Immature natural killer cell (primary cell): ENCODE measurements at places on chromosomes 12 and 14.
A peak's percentile ranks its signal among the peaks of the same experiment; 100 is the strongest.

GRCh38 chr12:30870491-30871265 is 55.9 kb upstream of the TSPAN11 start:
- DNase-seq = no peak

DNA sequence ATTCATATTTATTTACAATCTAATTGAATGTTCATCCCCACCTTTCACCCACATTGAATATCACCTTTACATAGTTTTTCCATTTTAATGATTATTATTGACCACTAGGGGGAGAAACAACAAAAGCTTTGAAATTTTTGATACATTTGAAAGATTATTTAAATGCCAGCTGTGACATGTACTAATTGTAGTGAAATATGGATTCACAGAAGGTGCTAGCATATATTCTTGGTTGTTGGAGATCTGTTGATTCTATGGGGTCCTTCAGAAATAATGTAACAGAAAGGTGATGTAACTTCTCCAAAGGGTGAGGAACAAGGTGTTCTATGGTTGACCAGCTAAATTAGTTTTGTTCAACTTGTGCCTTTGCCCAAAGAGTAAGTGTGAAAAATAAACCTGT is 22.4 kb upstream of the GPR33 start:
- no peak for DNase-seq

- DNase-seq = no peak
Observed at GRCh38 chr12:132282950-132283771, 46.2 kb downstream of the GALNT9 start.

- no peak for DNase-seq
Observed at GRCh38 chr12:6059221-6059620, 65.2 kb downstream of the VWF start.

DNA sequence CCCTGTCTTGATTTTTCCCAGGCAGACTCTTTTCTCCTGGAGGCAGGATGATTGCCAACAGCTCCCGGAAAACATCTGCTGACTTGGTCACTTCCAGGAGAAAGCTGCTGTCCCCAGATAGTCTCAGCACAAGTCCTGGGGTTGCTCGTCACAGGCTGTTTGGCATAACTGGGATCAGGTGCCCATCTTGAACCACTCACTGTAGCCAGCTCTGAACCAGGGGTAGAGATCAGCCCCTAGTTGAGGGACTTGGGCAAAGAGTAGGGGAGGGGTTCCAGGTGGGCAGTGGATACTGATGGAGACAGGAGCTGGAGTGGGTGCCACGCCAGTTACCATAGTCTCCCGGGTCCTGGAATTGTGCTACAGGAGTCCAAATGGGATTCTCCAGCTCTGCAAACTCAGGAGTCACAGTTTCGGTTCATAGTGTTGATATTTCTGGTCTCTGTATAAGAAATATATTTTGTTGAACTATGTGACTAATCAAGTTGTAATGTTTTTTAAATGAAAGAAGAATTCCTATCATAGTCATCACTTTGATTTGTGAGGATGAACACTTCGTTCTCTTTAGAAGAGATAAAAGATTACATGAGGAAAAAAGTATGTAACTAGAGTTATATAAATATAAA is 1154.5 kb downstream of the AACS start:
- DNase-seq = no peak

GRCh38 chr14:68879321-68879781 is 86.5 kb upstream of the ZFP36L1 start:
- DNase-seq = no peak

- DNase-seq = no peak
Observed at GRCh38 chr14:64801046-64801445, 78.7 kb downstream of the SPTB start.

- no peak for DNase-seq
Observed at GRCh38 chr12:121364683-121365121, 12.5 kb upstream of the ANAPC5 start.

DNA sequence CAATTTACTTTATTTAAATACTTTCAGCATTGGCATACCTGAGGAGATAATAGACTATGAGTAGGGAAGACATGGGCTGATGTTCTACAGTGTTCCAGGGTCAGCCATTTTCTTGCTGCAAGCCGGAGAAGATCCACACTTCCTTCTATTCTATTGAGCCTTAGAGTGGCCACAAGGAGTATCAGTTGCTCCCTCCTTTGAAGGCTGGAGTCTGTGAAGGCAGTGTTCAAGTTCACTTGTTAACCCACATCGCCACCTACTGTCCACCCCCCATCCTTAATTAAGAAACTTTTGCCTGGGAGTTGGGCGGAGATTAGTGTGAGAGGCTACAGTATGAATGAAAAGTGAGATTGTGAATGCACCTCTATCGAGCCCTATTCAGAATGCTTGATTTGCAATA is 666.6 kb downstream of the NRXN3 start:
- DNase-seq = no peak

DNA sequence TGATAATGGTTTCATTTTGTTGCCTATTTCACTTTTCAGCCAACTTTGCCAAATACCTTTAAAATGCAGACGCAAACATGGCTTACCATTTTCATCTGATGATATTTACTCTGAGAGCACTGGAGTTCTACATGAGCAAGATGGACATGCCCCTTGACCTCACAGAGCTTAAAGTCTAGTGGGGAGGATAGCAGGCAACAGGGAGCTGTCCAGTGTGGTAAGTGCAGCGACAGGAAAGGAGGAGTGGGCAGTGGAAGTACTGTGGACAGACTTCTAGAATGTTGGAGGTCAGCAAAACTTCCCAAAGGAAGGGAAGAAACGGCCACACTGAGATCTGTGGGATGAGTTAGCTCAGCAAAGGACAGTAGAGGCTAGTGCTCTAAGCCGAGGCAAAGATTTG is 25.3 kb downstream of the LRIG3 start:
- DNase-seq = no peak

- DNase-seq = no peak
Observed at GRCh38 chr12:78185109-78185508, 354.4 kb downstream of the NAV3 start.

- DNase-seq = no peak
Observed at GRCh38 chr12:84157170-84157569, 755.4 kb downstream of the SLC6A15 start.

GRCh38 chr14:103450416-103450815 is 65.2 kb downstream of the MARK3 start:
- no peak for DNase-seq

DNA sequence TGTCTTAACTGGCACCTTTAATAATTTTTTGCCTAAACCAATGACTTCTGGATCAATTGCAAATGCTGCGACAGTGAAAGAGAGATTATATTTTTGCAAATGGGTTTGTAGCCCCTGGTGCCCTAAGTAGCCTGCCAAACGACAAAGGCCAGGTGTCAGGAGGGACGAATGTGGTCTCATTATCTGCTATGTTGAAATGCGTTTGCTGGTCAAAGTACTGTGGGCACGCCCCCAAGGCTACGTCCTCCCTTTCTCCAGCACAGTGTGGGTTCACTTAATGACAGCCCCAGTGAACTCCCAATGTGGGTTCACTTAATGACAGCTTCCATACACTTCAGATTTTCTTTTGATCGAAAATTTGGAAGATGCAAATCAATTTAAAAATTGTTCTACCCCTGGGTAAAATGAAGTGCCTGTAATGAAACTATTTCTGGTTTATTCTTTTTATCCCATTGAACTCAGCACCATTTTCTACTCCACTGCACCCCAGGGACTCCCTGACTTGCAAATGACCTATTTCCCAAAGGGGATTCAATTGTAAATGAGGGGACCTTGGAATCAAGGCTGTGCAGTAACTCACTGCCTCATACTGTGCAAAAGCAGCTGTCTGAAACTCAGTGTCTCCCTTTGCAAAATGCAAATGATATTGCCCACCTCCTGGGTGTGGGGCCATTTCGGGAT is 1.4 kb downstream of the SERPINA11 start:
- DNase-seq = no peak

DNA sequence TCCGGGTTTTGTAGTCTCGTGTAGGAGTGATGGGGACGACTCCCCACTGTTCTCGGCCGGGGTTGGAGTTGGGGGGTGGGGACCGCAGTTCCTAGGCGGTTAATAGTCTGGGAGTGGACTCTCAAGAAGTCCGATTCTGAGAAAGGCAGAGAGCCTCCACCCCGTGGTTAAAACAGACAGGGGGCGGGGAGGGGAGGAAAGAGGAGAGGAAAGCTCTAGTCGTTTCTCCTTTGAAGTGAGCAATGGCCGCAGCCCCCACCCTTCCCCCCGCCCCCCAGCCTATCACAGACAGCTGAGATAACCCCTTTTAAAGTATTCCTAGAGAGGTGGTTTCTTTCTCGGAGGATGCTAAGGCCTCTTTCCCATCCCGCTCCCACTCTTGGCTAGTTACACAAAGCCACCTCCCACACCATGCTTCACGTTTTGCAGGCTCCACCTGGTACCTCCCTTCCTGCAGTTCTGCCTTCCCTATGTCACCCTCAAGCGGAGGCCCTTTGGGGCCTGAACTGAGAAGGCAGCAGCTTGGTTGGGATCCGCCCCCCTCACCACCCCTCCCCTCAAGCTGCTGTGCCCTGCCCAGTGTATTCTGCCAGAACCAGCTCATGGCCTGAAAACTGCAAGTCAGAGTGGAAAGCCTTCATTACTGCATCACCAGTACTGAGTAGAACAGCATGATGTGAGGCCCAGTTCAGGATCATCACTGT is 853 bp downstream of the USP5 start:
- no peak for DNase-seq

DNA sequence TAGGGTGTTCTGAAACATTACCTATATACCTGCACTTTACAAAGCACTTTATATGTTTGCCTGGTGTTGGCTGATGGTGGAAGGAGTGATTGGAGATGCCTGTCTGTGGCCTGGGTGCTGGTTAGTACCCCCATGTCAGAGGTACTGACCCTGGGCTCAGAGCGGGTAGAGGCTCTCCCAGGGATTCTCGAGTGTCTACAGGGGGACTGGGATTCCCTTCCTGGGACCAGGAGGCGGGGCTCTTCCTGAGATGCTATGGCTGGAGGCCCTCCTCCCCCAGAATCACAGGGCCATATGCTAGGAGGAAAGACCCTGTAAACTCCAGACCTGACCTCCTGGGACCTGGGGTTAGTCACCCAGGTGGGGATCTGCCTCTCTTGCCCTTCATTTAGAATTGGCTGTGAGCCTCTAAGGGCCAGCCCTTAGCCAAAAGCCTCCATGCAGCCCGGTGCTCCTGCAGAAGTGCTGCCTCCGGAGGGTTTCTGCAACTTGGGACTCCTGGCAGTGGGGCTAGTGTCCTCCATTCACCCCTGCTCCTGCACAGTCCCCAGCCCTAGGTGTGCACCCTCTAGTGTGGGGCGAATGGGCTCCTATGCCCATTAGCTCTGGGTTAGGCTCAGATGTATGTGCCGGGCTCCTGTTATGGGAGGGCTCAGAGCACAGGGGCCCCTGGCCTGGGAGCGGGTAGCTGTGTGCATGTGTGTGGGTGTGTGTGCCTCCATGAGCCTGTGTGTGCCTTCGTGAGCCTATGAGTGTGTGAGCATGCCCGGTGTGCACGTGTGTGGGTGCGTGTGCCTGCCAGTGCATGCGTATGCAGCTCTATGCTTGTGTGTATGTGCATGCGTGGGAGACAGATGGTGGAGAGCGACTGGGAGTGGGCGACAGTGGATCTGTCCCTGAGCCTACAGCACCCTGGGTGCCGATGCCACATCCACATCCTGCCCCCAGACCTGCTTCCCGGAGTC is 36.6 kb downstream of the RTL1 start:
- no peak for DNase-seq

DNA sequence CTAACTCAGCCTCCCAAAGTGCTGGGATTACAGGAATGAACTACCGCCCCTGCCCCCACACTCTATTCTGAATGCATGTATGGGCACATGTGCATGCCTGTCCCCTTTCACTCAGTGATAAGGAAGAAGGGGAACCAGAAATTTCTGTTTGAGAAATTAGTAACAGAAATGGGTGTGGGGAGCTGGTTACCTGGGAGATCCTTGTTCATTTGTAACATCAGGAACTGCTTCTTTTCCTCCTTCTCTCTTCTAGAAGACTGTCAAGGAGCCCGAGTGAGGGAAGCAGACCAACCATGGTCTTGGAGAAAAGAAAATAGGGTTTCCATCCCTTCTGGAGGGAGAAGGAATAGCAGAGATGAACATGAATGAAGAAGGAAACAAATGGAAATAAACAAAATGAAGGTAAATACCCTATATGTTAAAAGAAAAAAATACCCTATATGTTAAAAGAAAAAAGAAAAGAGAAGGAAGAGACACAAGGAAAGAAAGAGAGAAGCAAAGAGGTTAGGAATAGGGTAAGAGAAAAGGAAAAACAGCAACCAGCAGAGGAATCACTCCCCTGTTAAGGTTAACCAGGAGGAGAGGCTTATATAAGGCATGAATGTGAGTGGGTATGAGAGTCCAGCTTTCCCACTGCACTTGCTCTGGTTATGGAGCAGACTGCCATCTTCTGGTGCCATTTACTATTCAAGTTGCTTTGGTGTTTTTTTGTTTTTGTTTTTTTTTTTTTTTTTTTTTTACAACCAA is 3.3 kb downstream of the PPP1R3E start:
- DNase-seq = peak; percentile 27

- no peak for DNase-seq
Observed at GRCh38 chr14:83173687-83174086, 1640.0 kb upstream of the SEL1L start.

DNA sequence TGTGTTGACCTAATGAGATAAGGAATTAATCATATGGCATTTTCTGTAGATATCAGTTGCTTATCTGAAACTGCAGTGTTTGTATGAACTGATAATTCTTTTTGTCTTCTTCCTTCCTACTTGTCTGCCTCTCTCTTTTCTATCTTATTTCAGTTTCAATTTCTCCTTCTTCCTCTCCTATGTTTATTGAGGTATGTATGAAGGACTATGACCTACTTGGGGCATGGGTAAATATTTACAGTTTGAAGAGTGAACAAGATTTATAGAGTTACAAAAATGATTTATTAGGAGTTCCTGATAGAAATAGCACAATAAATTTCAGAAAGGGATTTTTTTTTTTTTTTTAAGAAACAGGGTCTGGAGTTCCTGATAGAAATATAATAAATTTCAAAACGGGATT is 88.7 kb upstream of the MUCL1 start:
- DNase-seq = no peak

DNA sequence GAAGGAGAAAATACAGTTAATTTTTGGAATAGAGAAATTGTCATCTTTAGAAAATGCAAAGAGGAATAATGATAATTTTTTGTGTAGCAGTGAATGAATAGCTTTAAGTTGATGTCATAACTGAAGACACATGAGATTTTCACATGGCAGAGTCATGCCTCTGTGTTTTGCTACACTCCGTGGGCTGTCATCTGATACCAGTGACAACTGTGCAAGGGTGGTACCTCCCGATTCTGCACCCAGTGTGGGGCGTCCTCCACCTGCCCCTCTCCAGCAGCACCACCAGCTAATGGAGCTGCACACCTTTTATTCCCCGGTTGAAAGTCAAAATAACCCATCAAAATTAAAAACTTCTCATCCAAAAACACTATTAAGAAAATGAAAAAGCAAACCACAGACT is 47.2 kb downstream of the ANKRD9 start:
- no peak for DNase-seq

DNA sequence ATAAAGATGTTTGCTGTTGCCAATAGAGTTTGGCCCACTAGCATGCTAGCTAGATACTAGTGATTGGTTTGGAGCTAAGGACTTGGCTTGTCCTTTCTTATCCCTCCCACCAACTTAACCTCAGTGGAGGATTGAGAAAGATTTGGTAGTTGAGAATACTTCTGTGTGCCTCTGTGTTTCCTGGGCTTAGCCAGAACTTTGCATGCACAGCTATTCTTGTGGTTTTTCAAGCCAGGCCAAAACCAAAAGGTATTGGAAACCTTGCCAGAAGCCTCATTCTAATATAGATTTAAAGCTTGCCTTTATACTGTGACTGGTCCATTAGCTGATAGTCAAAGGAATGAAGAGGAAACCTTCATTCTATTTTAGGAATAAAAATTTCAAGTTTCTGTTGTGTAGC is 188.5 kb downstream of the CCDC91 start:
- DNase-seq = no peak
